ENCODE measurements at places on chromosomes 16 and 17.
A peak's percentile ranks its signal among the peaks of the same experiment; 100 is the strongest.

DNA sequence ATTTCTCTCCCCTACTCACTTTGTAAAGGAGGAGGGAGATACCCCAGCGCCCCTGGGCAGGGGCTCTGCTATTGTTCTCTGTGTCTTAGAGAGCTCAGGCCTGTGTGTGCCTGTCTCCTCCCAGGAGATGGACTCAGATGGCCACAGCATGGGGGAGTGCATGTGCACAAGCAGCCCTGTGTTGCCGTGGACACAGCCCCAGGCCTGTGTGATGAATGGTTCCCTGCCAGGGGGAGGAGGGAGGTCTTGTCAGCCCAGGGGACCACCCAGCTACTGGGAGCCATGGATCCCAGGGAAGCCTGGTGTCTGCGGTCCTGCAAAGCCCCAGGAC, 26.3 kb downstream of the GINS2 start:
- peak; percentile 84 for DNase-seq

GRCh38 chr16:69924041-69924775, 26.9 kb upstream of the CLEC18A start:
- no peak for DNase-seq

GRCh38 chr17:74490716-74491115, 24.3 kb downstream of the CD300A start:
- DNase-seq = no peak

- DNase-seq = no peak
Observed at GRCh38 chr17:69732272-69732918, 317.9 kb downstream of the MAP2K6 start.

DNA sequence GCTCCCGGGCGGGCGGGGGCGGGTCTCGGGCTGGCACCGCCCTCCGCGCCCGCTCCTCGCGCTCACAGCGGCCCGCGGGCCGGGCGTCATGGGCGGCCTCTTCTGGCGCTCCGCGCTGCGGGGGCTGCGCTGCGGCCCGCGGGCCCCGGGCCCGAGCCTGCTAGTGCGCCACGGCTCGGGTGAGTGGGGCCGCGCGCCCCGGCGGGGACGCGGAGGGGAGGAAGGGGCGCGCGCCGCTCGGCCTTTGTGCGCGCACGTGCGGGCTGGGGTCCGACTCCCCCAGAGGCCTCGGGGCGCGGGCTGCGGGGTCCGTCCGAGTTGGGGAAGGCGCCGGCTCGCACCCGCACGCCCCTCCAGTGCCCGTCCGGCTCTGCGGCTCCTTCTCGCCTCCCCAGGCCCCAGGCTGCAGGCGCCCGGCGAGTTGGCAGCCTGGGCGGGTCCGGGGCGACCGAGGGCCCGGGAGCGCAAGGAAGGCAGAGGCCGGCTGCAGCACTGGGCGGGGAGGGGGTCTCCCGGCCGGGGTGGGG, at the start of gene NME4:
NME4 (plus strand) TSS at position 65 of the 527 bp plus-strand sequence; CDS start at position 89, 24 bp downstream.
- DNase-seq = peak; percentile 42

- peak; percentile 85 for DNase-seq
Observed at GRCh38 chr17:74961657-74962350, 10.8 kb downstream of the HID1 start.

GRCh38 chr16:77327717-77328116, 107.1 kb downstream of the ADAMTS18 start:
- DNase-seq = no peak

DNA sequence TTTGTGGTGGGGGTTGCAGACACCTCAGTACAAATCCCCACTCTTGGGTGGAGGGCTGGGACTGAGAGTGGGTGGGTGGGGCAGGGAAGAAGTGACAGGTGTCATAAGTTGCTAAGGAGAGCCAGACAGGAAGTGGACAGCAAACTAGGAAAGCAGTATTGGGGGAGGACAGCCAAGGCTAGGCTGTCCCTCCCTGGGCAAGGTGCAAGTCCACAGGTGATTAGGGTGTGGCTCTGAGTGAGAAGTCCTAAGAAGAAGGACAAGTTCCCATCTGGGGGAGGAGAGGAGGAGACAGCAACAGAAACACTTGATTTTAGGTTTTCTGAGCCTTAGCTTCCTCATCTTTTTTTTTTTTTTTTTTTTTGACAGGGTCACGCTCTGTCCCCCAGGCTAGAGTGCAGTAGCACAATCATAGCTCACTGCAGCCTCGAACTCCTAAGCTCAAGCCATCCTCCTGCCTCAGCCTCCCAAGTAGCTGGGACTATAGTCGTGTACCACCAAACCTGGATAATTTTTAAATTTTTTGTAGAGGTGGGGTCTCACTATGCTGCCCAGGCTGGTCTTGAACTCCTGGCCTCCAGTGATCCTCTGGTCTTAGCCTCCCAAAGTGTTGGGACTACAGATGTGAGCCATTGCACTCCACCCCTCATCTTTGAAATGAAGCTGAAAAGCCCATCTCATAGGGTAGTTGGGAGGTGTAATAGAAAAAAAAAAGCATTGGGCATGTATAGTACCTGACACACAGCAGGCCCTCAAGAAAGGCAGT, 2.5 kb downstream of the MAPK3 start:
- no peak for DNase-seq

DNA sequence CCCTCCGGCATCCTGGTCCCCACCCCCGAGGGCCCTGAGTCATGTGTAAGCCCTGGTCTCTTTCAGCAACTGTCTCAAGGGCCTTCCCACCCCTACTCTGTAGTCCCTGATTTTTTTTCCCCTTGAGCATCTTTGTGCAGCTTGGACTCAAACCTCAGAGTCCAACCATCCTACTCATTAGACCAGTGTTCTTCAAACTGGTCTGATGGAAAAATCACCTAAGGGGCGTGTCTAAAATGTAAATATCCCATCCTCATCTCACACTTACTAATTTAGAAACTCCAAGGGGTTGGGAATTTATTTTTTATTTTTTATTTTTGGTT, 624 bp downstream of the G6PC3 start:
- DNase-seq = no peak

- DNase-seq = no peak
Observed at GRCh38 chr16:51756447-51757123, 605.5 kb upstream of the SALL1 start.

- DNase-seq = no peak
Observed at GRCh38 chr16:25063102-25063501, 47.9 kb upstream of the ARHGAP17 start.

GRCh38 chr16:47358816-47359215, 102.0 kb downstream of the ITFG1 start:
- no peak for DNase-seq

DNA sequence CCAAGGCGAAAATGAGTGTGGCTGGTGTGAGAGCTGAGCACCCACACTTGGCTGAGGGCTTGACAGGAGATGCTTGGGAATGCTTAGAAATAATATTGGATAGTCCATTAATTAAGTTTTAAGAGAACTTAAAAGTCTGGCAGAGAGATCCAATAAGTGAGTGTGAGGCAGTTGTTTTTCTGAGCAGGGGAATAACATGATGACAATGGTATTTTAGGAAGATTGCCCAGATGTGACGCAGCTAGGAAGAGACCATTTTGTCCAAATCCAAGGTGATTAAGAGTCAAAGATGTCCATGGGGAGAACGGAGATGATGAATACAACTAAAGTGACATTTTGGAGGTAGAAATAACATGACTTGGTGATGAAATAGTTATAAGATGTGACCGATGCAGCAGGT, 102.8 kb upstream of the AXIN2 start:
- DNase-seq = no peak

- DNase-seq = no peak
Observed at GRCh38 chr17:81317961-81318605, 23.0 kb upstream of the SLC38A10 start.

DNA sequence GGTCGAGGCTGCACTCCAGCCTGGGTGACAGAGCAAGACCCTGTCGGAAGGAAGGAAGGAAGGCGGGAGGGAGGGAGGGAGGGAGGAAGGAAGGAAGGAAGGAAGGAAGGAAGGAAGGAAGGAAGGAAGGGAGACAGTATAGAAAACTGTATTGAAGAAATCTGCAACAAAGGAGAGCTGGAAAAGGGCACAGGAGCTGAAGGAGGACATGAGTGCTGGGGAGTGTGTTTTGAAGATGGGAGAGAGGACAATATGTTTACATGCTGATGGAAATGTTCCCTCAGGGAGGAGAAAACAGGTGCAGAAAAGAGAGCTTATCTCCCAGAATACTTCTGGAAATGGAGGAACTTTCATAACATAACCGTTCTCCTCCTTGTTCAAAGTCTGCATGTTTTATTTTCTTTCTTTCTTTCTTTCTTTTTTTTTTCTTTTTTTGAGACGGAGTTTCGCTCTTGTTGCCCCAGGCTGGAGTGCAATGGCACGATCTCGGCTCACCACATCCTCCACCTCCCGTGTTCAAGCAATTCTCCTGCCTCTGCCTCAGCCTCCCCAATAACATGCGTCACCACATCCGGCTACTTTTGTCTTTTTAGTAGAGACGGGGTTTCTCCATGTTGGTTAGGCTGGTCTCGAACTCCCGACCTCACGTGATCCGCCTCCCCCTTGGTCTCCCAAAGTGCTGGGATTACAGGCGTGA, 2.7 kb upstream of the HAP1 start:
- no peak for DNase-seq

DNA sequence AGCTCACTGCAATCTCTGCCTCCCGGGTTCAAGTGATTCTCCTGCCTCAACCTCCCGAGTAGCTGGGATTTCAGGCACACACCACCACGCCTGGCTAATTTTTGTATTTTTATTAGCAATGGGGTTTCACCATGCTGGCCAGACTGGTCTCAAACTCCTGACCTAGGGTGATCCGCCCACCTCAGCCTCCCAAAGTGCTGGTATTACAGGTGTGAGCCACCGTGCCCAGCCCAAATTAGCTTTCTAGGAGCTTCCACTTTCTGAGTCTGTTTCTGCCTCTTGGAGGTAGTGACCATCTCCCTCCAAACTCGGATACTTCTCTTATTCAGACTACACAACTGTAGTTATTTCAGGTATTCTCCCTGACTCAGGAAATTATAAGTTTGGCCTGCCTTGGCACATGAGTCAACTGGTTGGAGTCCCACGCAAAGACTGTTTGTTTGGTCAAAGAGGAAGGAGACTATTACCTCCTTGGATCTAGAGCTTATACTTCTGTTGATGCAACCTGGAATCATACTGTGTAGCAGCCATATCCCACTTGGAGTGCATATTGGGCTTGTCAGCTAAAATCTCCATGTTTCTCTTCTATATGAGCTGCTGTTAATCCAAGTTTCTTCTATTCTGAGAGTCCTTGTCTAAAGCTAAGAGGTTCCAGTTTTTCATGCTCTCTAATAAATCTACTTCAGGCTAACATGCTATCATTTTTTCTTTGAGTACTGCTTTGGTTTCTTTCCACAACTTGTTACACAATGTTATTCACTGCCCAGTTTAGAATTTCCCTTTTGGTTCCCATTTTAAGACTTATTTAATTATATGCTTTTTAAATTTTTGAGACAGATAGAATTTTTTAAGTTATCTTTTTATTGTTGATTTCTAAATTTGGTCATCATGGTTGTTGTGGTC, 7.5 kb downstream of the IL4R start:
- no peak for DNase-seq

DNA sequence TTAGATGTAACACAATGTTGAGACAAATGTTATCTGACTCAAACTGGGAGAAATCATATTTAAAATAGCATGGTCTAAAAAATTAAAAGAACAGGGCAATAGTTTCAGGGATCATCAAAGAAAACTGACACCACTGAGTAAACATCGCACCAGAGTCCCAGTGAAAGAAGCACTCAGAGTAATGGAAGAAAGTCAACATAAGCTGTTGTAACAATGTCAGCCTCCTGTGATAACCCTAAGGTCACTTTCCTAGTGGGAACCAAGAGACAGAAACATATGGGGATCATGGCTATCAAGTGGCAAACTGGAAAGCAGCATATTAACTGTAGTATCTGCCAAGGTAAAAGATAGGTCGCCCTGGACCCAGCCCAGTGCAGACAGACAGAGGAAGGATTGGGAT, 160.8 kb downstream of the CA10 start:
- DNase-seq = no peak
